ENCODE measurements at places on chromosomes 3 and 15.

- DNase-seq = no peak
Measured at GRCh38 chr15:43518197-43518761, 871 bp downstream of the MAP1A start.

DNA sequence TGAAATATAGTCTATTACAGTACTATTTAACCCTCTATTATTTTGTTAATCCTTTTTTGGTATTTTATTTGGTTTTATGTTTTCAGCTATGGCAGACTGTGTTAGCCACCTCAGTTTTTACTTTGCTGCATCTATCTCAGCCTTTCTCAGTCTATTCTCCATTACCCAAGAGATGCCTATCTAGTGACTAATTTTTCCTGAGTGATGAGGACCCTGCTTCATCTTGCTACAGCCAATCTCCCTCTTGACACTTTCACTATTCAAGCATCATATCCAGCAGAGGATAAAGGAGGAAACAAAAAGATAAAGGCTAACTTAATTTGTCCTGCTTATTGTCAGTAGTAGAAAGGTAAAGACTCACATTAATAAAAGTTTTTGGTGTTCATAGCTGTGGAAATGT lies 141.8 kb upstream of the NECTIN3 start:
- DNase-seq = no peak

- DNase-seq = no peak
Measured at GRCh38 chr3:190381441-190381840, 6.5 kb upstream of the CLDN16 start.

DNA sequence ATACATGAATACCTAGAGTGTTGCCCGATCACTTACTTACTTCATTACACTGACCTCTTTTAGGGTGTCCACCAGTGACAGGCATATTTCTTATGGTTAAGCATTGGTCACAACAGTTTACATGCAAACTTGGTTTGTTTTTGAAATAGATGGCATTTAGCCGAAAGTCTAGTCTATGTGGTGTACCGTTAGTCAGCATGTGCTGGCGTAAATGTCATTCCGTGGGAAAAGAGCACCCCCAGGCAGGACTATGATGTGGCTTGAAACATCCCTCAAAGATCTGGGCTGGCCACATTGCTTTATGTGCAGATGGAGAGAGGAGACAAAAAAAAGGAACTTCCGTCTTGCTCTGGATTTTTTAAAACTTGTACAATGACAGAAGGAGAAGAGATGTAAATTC lies 357.0 kb upstream of the ICE2 start:
- DNase-seq = no peak

DNA sequence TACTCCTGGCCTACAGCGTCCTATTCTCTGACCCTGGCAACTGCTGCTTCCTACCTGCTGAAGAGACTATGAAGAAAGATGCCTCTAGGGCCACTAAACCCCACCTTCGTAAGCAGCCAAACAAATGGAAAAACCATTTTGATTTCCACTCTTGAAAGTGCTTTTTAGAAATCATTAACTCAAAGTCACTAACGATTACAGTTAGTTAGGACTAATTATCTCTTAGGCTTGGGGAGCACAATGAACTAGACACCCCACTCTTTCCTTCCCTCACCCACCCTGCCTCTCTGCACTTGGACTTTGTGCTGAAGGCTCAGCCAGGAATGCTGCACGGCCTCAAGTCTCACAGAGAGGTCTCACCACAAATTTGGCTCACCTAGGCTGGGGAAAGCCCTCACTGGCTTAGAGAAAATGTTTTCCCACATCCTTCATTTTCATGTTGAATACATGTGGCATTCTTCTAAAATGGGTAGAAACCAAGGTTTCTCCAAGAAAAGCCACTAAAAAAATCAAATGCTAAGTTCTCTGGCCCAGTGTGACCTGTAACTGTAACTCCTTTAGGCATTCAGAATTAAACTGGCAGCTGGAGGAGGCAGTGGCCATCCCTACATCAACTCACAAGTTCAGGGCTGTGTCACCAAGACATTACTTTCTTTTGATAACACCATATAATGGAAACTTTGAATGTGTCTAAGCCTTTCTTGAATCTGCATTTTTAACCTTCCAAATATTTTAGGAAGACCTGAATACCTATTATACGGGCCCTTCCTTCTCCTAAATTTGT lies 47.1 kb downstream of the NPTN start:
- no peak for DNase-seq

- DNase-seq = no peak
Measured at GRCh38 chr15:98663045-98663444, 14.7 kb downstream of the IGF1R start.

GRCh38 chr15:78438619-78439285 lies 736 bp downstream of the IREB2 start:
- peak; percentile 49 for DNase-seq

GRCh38 chr3:41033956-41034519 lies 165.3 kb upstream of the CTNNB1 start:
- no peak for DNase-seq

DNA sequence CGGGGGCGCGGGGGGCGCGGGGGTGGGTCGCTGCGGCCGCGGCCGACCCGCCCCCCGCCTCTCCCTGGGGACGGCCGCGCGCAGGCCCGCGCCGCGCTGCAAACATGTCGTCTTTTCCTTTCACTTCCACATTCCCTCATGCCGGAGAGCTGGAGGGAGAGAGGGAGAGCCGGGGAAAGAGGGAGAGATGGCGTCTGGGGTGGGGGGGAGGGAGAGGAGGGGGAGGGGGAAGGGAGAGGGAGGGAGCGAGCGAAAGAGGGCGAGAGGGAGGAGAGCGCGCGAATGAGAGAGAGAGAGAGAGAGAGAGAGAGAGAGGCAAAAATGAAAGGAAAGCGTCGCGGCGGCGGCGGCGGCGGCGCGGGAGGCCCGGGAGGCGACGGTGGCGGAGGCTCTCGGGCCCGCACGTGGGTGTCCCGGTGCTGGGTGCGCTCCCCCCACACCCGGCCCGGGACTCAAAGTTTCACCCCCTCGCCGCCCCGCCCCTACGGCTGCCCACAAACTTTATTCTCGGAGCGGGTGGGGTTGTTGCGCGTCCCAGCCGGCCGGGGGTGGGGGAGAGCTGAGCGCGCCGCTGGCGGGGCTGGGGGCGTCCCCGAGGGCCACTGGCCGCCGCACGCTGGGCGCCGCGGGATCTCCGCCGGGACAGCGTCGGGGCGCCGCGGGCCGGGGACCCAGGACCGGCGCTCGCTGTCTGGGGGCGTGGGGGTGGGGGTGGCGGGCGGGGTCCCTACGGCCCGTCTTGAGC lies 731 bp downstream of the ZNF710 start:
- DNase-seq = peak; percentile 63

- DNase-seq = no peak
Measured at GRCh38 chr15:64045774-64046420, 388 bp downstream of the DAPK2 start.

- no peak for DNase-seq
Measured at GRCh38 chr3:152385761-152386160, 117.0 kb downstream of the MBNL1 start.

DNA sequence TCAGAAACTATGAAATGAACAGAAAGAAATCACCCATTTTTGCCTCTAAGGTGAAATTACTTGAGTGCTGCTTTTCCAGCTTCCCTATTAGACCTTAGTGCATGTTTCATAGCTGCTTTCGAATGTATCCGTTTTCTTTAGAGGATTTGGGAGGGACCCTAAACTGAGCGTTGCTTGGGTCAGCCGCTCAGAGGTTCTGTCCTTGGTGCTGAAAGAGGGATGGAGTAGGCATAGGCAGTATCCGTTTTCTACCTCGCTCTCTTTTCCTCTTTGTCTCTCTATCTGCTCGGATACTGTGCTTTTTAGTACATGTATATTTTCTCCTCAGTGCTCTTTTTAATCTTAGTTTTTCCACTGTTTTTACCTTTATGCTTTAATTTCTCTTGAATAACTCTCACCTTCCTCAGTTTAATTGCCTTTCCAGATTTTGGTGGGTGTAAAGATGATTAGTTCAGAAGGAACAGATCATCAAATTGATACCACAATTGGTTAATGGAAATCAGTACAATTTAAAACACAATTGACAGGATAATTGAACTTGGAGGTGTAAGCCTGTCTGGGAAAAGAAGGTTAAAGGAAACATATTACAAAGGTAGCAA lies at the start of gene DRD3:
TSS of gene DRD3 (minus strand) at position 283 of the 599 bp plus-strand sequence. CDS start 7,060 bp downstream, outside the sequence.
- no peak for DNase-seq

DNA sequence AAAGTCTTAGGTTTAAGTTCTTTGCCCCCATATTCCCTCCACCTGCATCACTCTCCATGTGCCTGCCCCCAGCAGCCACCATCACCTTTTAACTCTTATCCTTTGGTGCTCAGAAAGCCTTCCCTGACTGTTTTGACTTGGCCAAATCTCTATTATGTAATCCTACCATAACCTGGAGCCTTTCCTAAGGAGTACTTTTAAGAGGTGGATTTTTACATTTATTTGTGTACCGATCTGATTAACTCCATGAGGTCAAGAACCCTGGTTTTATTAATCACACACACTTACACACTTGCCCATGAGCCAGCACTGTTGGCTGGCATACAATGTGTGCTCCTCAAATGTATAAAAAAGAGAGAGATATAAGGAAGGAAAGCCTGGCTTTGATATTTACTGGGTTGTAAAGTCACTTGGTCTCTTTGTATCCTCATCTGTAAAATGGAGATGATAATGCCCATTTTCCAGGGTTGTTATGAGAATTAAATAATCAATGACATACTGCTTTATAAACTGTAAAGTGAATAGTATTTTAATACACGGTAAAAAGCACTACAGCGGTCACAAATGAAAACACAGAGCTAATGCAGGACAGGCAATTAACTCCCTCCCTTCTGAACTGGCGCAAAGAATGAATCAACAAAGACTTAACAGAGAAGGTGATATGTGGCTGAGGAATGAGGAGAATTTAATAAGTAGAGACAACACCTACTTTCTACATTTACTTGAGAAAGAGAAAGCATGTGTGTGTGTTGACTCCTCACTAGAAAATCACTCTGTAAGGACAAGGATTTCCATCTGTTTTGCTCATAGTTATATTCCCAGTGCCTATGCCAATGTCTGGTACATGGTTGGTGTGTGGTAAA lies 45.4 kb downstream of the ATP13A4 start:
- no peak for DNase-seq

DNA sequence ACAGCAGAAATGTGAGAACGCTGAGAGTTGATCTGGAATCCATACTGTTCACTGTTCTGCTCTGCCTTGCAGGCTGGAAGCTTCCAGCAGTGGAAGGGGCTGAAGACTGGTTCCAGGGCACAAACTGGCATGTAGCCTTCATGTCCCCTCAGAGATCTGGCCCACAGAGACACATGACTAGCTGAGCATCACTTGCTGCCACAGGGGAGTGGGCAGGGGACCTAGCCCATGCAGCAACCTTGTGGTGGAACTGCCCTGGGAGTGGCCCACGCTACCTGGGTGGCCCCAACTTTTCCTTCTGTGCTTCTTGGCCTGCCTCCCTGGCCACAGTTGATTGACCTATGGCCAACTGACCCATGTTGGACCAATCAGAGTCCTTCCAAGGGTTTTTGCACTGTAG lies 98.1 kb downstream of the TPRA1 start:
- no peak for DNase-seq

GRCh38 chr3:155185631-155186071 lies 105.5 kb downstream of the MME start:
- DNase-seq = no peak

GRCh38 chr15:93543093-93543492 lies 454.1 kb upstream of the RGMA start:
- no peak for DNase-seq

GRCh38 chr15:92017882-92018534 lies 164.5 kb downstream of the SLCO3A1 start:
- no peak for DNase-seq

DNA sequence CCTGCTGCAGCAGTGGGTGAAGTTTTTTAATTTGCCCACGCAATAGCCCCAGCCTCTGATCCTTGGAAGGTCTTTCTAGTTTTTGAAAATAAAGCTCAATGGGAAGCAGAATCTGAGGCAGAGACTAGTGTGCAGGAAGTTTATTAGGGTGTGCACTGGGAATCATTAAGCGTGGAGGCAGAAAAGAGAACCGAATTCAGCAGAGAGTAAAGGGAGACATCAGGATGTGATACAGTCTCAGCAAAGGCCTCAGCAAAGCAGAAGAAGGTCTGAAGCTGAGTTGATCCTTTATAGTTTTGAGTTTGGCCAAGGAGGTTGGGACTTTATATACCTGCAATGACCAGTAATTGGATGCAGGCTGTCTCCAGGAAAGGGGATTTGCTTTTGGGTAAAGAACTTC lies 4.9 kb upstream of the BTLA start:
- no peak for DNase-seq

GRCh38 chr15:98939311-98940080 lies 68.1 kb downstream of the PGPEP1L start:
- no peak for DNase-seq

GRCh38 chr3:195806211-195806915 lies 5.4 kb downstream of the MUC4 start:
- no peak for DNase-seq

- DNase-seq = no peak
Measured at GRCh38 chr15:46589088-46589487, 954.3 kb downstream of the SQOR start.

DNA sequence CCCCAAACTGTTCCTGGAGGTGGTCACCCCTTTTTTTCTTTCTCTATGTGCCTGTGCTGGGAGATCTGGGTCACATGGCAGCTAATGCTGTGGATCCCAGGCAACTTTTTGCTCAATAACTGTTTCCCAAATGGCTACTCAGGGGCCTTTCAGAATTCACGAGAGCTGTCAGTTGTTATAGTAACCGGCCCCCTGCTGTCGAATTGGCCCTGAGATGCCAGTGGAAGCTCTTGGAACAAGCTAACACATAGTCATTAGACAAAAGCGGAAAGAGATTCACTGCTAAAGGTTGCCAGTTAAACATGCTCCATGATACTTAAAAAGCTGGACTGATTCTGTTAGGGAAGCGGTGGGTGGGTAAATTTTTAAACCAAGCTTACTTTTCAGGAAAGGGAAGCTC lies 144.1 kb downstream of the FEZF2 start:
- no peak for DNase-seq

DNA sequence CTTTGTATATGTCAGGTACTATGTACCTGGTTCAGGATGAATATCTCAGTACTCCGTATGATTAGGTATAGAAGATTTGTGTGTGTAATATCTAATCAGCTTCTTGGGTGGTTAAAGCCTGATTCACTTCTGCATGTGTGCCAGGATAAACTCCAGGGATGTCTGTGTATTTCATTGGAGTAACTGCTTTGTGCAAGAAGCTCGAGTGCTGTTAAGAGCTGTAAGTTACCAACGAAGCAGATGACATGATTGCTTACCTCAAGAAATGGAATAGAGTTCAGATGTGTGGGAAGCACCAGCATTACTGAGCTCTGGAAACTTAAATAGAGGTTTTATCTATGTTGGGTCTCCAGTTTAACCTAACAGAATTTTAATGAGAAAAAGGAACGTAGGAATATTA lies 23.7 kb downstream of the FAM98B start:
- DNase-seq = no peak
